Hematopoietic multipotent progenitor cell treated with erythropoietin and hydrocortisone succinate and interleukin-3 and kit ligand, for 15 days (in vitro differentiated cells): ENCODE measurements at places on chromosomes 3 and 15.

DNA sequence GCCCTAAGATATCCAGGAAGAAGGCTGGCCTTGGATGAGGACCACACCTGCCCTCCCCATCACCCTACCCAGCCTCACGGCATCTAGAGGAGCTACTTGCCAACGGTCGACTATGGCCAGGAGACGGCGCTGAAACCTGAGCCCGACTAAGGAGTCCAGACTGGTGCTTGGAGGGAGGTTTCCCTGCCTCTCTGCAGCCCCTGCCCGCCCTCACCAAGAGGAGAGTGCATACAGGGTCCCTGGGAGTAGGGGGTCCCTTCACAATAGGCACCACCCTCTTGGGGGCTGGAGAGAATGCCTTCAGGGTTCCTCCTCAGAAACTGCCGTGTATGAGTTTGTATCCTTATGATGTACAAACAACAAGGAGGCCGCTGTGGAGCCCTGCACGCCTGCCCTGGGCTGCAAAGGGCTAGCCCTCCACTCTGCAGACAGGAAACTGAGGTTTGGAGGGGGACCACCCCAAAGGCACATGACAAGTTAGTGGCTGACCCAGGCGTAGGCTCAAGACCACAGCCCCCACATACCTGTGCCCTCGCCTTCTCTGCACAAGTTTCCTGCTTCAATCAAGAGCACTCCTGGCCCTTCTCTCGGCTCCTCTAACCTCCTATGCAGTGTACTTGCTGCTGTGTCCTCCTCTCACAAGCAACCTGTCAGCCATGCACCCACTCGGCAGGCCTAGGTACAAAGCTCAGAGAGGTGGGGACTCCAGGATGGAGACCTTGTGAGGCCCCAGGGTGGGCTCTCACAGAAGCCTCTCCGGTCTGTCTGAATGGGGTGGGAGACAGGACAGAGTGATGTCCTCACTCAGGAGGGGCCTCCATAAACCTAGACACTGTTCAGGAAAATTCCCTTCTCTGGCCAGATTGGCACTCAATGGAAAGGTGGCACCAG is 7.4 kb downstream of the KLF15 start:
- no peak for DNase-seq

DNA sequence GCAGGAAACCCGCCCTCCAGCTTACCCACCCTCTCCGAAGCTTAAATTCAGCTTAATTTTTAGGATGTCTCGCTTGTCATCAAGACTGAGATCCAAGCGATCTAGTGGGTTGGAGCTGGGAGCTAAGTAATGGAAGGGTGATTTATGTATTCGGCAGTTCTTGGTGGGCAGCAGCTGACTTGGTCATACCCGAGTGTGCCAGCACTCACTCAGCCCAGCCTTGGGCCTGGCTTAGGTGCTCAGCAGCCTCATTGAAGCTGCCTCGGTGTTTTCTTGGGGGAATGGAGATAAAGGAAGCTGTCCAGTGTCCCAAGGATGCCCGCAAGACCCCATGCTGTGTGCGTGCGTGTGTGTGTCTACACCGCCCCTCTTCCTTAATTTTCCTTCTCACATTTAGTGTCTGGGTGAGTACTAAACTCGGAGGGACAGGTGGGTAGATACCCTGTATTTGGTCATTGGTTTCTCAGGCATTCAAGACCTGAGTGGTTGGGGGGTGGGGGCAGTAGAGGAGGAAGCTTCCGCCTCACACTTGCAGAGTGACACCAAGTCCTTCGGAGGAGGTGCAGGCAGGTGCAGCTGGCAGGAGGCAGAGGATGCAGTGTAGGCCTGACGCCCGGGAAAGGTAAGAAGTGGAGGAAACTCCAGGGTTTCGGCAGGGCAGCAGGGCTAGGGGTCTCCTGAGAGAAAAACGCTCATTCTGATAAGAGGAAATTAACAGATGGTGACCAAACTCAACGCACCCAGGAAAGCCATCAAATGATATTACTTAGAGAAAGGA is 92.8 kb downstream of the PCSK6 start:
- DNase-seq, result no peak

DNA sequence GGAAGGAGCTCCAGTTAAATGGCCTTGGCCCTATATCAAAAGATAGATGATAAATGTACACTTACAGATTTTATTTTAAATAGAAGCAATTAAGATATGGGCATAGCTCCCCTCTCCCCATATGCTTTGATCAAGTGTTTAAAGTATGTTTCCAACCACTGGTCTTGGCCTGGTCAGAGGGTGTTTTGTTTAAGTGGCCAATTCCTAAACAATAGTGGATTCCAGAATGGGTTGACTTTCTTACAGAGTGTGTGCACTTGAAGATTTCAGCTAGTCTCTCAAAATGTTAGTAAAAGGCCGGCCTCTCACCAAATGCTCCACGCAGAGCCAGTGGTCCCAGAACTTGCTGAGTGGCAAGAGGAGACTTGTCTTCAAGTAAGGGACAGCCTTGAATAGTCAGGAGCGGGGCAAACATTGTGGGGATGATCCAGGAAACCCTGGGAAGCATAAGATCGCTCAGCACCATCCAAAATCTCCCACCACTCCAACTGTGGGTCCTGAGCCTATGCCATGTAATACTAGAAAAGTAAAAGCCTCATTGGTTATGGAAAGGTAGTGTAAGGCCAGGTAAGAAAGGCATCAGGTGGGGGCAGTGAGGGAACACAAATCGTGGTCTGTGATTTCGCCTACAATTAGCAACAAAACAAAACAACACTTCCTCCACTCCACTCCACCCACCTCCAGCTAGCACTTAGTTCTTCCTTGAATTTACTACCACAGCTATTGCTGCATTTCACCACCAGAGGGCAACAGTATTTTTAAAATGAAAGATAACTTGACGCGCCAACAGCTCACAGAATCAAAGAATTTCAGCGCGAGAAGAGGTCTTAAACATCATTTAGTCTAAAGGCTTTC is 4.8 kb downstream of the RARRES1 start:
- DNase-seq, result peak; percentile 91

- DNase-seq, result no peak
Observed at GRCh38 chr3:15941958-15942357, 144.2 kb upstream of the ANKRD28 start.

GRCh38 chr3:62277986-62278385 is 95.4 kb downstream of the FEZF2 start:
- no peak for DNase-seq

- DNase-seq, result no peak
Observed at GRCh38 chr3:70049761-70050160, 50.2 kb downstream of the SAMMSON start.

- no peak for DNase-seq
Observed at GRCh38 chr3:23072693-23073092, 130.4 kb upstream of the UBE2E2 start.

- no peak for DNase-seq
Observed at GRCh38 chr3:196220587-196220986, 4.3 kb downstream of the SLC51A start.

- no peak for DNase-seq
Observed at GRCh38 chr3:99774467-99774866, 43.2 kb upstream of the CMSS1 start.

GRCh38 chr3:60746695-60747416 is 504.4 kb downstream of the FHIT start:
- no peak for DNase-seq

- no peak for DNase-seq
Observed at GRCh38 chr15:78055919-78056713, 21.4 kb downstream of the TBC1D2B start.

- no peak for DNase-seq
Observed at GRCh38 chr15:50075319-50075718, 43.7 kb downstream of the ATP8B4 start.

DNA sequence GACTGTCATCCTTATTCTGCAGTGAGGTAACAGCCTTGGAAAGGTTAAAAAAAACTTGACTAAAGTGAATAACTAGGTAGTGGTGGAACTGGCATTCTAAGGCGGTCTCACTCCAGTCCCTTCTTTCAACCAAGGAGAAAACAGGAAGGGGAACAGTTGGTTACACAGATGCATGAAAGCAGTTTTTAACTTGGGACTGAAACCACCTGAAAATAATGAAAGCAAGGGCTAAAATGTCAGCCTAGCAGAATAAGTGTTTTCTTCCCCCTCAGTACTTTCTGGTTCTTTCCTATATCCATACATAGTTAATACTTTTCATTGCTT is 748 bp upstream of the AVEN start:
- DNase-seq, result no peak

GRCh38 chr3:40008796-40009195 is 199.4 kb downstream of the MYRIP start:
- no peak for DNase-seq

DNA sequence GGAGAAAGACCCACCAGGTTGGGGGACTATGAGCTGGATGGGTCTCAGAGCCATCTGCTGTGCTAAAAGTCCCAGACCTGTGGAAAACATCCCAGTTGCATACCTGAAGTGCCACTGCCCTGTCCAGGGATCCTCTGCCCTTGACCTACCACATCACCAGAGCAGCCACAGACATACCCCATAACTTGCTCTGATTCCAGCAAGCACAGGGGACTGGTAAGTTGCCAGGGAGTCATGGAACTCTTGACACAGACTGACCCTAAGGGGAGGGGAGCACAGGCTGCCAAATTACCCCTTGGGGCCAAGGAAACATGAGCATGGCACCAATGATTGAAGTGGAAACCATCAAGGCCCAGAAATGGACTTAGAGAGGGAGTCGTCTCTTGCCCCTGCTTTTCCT is 1335.1 kb upstream of the ALCAM start:
- no peak for DNase-seq

GRCh38 chr15:45443645-45444044 is 65.3 kb upstream of the GATM start:
- no peak for DNase-seq

DNA sequence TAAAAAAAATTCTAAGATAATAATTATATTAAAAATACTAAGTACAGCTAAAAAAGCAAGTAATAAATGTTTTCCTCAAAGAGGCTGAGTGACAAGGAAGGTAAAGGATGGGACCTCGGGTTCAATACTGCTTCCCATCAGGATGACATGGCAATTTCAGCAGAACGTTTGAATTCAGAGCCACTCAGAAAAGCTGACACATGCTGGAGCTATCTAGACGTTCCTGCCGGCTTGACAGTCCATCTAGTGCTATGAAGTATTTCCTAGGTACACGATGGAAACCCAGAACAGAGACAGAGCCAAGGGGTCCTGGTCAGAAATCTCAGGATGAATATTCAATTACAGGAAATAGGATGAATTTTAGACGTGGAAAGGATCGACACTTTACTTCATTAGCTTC is 361.8 kb downstream of the FGF12 start:
- DNase-seq, result no peak

- no peak for DNase-seq
Observed at GRCh38 chr15:91118817-91119590, 18.9 kb downstream of the SV2B start.

DNA sequence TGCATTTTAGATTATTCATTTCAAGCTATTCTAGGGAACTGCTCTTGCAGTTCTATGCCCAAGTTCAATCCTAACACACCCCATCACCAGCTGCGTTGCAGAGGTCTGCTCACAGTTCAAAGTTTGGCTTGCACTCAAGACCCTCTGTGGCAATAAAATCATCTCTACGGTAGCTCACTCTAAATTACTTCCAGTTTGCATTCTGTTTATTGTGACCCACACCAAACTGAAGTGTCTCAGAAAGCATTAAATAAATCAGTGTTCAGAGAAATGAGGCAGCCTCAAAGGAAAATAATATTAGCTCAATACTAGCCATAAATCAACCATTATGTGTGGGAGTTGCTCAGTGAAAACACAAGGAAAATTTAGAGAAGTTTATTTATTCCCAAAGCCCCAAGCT is 250.3 kb downstream of the MAGI1 start:
- DNase-seq, result no peak

DNA sequence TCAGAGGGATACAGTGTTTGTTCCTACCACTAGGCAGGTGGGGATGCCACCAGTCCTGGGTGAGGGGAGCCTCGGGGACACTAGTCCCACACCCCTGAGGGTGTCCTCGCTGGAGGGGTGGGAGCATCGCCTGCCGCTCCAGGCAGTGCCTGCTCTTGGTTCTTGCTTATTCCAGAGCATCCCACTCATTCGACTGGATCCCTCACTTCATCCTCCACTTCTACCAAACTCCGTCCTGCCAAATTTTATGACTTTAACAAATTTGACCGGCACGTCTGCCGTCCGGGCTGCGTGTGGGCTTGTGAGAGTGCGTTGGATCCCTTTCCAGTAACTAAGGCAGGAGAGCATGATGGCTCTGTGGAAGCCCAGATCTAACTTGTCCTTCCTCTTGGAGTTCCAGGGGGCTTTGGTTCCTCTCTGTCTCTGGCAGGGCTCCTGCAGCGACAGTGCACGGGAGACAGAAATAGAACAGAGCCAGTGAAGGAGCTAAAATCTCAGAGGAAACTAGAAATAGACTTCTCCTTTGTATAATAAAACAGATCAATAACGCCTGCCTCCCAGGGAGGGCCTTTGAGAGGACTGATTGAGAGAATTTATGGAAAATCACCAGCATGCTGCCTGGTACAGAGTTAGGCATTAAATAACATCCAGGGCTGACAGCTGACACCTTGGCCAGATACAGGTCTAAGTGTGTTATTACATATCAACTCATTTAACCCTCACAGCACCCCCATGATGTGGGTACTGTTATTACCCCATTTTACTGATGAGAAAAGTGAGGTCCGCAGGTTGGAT is 34.5 kb downstream of the MGLL start:
- no peak for DNase-seq

- no peak for DNase-seq
Observed at GRCh38 chr3:17507480-17507879, 235.0 kb downstream of the TBC1D5 start.

DNA sequence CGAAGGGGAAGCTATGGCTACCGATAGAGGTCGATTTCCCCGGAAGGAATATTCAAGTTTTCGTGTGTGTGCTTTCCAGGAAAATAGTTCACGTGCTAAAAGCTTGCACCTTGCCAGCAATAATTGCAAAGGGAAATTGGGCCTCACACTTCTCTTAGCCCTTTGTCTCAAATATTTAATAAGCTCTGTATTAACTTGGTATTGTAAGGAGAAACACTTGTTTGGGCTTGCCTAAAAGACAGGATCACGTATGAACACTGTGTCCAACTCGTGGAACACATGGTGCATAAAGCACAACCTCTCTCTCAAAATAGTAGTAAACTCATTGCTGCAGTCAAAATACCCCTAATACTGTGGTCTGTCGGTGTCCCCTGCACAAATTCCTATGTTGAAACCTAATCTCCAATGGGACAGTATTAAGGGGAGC is 352 bp upstream of the TMF1 start:
- DNase-seq, result no peak

DNA sequence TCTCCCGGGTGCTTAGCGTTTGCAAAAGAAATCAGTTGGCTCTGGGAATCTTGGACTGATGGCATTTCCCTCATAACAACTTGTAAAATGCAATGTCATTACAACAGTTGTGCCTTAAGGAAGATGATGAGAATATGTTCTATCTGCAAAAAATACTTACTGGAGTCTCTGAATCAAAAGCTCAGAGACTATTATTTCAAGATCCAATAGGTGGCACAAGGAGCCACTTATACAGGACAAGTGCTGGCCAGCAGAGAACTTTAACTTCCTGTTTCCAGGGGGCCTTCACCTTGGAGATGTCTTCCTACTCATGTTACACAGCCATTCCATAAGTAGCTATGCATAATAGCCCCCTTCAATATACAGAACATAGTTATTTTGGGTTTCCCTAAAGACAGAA is 8.9 kb upstream of the RPS27L start:
- DNase-seq, result peak; percentile 23

- no peak for DNase-seq
Observed at GRCh38 chr3:148146241-148146640, 551.5 kb upstream of the AGTR1 start.
